NCI-H1417 (cell line): ENCODE measurements at places on chromosomes 5 and 9.
A peak's percentile ranks its signal among the peaks of the same experiment; 100 is the strongest.

DNA sequence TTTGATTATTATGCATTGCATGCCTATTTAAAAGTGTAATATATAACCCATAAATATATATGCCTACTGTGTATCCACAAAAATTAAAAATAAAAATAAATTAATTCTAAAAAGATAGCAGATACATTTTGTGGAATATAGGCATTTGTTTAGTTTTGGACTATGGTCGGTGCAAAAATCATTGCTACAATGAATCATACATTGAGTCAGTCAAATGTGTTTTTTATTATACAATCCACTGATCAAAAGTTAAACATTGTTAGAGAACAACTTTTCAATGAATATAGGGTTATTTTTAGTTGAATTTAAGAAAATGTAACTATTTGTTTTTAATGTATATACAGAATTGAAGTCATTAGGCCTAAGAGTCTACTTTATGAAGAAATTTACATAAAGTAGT is 885.9 kb downstream of the EFNA5 start:
- DNase-seq = no peak

DNA sequence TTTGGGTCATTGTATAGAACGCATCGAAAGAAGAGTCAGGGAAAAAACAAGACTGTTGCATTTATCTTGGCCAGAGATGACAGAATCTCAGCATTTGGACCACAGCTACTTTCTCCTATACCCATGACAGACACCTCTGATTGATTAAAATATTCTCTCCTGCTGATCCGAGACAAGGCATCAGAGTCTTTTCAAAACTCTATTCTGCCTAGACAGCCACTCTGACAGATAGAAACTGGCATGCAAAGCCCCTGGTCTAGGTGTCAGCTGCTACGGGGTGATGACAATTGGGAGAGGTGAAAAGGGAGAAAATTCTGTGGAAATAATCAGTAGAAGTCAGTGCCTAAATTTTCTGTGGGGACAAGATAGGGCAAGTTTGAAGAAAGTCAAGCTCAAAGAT is 152.2 kb downstream of the PIK3R1 start:
- no peak for DNase-seq

GRCh38 chr5:117357886-117358285 is 783.3 kb upstream of the SEMA6A start:
- no peak for DNase-seq

DNA sequence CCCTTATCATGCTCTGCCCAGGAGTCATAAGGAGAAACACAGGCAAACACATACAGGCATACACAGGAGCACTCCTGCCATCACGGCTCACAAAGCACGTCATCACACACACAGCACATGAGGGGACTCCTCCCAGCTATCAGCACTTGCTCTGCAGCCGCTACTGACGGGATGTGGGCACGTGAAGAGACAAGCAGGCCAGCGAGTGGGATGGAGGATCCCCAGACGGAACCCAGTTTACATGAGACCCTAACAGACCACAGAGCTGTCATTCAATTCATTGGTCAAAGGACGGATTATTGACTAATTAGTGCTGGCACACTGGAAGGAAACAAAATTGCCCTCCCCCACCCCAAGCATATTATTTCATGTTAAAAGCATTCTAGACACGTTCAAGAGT is 53.6 kb downstream of the SEMA4D start:
- no peak for DNase-seq

GRCh38 chr5:103433211-103433610 is 129.4 kb downstream of the NUDT12 start:
- peak; percentile 75 for DNase-seq

DNA sequence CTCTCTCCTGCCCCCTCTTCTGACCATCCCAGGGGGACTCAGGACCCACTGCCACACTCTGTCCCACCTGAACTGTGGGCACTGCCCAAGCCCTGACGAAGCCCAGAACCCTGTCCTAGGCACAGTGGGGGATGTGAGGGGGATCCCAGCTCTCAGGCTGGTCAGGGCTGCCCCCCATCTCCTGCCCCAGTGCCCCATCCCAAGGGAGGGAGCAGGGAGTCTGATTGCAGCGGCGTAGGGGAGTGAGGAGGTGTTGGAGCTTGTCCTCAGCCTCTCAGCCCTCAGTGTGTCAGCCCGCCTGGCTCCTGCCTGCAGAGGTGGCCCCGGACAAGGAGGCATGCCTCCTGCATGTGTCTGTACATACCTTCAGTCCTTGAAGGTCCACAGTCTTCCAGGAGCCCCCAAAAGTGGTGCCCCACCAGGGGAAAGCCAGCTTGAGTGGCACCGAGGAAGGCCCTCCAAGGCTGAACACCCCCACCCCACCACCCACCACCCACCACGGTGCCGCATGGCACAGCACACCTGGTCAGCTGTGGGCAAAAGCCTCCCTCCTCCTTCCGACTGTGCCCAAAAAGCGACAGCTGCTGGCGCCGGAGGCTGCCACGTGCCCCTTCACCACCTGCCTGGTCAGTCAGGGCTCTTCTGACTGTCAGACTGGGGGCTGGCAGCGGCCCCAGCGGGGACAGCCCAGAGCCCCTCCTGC is 930 bp downstream of the SARDH start:
- no peak for DNase-seq

DNA sequence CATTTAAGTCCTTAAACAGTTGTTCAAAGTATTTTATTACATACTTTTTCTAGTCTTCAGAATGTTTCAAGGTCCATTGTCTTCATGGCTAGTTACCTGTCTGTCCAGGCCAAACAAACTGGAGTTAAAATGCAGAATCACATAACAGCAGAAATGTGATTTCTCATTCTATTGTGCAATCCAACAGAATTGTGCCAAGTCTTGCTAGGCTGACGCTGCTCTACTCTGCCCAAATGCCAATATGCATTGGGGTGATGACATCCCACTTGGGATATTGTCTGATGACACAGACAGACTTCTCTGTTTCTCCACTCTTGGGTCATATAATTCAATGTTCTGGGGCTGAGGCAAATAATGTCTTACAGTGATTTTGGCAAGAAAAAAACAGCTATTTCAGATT is 5.2 kb upstream of the SLC22A5 start:
- no peak for DNase-seq

GRCh38 chr9:137163365-137163715 is 6.5 kb downstream of the LRRC26 start:
- DNase-seq = no peak

GRCh38 chr5:76175821-76176403 is 92.7 kb downstream of the SV2C start:
- no peak for DNase-seq

GRCh38 chr9:91945277-91946085 is 4.5 kb downstream of the ROR2 start:
- peak; percentile 0 for DNase-seq

DNA sequence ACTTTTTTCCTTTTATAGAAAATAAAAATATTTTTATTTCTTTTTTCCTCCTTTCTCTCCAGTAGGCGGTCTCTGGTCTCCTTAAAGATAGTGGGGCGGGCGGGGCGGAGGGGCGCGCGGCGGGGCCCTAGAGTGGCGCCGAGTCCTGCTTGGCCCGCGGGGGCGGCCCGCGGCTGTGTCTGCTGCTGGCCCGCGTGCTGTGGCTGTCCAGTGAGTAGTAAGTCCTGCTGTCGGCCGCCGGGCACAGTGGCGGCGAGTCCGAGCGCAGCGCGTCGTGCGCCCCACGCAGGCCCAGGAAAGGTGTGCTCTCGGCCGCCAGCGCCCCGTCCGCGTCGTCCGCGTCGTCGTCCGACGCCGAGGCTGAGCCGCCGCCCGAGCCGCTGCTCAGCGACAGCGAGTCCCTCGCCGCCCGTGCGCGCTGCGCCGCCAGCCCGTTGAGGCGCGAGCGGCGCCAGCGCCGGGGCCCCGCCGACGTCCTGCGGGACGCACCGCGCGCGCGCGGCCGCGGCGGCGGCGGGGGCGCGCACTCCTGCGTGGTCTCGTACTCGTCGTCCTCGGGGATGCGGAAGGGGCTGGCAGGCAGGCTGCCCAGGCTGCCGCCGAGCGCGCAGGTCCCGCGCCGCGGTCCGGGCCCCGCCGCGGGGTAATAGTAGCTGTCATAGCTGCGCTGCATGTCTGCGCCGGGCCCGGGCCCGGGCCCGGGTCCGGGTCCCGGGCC is 52.3 kb downstream of the PSD2 start:
- peak; percentile 35 for DNase-seq

DNA sequence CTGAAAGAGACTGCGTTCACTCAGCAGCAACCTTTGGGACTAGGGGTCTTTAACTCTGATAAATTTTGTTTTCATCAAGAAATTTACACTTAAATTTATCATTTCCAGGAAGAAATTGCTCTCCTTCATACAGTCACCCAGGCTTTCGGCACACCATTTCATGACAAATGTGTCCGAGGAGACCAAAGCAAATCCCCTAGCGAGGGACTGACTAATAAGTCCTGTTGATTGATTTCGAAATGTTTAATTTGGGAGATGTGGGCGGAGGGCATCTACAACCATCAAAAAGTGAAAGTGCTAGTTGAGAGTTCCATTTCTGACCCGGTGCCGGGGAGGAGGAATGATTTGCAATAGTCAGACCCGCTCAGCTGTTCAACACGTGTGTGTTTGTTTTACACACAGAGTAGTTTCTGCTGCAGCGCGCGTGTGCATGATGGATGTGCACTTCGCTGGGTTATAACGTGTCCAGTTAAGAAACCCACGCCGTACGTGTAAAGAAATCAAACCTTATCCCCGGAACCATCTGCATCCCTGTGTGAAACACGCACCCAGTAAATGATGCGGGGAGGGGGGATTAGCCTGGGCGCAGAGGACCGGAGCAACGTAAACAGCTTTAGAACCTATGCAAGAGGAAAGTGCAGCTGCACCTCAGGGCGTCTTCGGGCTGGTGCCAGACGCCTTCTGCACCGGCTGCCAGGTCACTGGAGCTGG is 845 bp upstream of the NR4A3 start:
- DNase-seq = peak; percentile 89

DNA sequence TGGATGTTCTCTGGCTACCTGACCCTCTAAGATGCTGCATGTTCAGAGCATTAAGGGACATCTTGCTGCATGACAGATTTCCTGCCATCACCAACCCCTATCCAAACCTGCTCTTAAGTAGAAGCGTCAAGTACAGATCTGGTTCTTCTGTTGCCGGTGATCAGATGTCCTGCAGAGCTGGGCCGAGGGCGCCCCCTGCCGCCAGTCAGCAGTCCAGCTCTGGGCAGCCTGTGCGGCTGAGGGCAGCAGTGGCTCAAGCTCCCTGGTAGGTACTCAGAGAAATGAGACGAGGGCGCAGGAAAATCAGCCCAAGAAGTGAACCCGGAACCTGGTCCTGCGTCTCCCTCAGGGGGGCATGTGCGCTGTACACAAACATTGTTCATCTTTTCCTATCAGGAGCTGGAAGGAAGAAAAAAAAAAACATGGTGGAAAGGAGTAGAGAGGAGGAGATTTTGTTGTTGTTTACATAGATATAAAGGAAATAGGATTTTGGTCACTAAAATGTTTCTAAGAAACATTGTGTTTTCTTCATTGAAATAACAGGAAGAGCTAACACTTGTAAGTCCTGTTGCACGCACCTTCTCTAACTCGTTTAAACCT is 95.8 kb downstream of the CFAP90 start:
- DNase-seq = no peak

DNA sequence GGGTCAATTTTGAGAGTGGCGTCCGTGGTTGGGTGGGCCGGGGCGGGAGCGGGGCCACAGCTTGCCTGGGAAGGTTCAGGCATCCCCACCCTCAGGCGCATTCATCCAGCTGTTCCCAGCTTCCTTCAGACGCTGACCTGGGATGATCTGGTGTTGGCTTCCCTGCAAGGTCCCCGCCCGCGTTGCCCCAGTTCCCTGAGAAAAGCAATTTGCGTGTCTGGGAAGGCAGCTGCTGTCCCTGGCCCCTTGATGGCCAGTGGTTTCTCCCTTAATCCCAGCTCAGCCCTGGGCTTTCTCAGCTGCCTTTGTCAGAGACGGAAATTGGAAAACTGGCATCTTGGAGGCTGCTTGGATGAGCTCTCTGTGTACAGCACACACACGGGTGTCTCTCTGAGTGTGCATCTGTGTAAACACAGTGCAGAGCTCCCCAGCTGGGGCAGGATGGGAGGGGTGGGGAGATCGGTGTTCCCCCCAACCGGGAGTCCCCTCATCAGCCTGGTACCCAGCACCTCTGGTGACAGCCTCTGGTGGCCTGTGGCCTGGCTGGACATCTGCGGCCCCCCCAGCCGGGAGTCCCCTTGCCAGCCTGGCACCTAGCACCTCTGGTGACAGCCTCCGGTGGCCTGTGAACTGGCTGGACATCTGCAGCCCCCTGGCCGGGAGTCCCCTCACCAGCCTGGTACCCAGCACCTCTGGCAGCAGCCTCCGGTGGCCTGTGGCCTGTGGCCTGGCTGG is 94.0 kb downstream of the COL5A1 start:
- DNase-seq = no peak

DNA sequence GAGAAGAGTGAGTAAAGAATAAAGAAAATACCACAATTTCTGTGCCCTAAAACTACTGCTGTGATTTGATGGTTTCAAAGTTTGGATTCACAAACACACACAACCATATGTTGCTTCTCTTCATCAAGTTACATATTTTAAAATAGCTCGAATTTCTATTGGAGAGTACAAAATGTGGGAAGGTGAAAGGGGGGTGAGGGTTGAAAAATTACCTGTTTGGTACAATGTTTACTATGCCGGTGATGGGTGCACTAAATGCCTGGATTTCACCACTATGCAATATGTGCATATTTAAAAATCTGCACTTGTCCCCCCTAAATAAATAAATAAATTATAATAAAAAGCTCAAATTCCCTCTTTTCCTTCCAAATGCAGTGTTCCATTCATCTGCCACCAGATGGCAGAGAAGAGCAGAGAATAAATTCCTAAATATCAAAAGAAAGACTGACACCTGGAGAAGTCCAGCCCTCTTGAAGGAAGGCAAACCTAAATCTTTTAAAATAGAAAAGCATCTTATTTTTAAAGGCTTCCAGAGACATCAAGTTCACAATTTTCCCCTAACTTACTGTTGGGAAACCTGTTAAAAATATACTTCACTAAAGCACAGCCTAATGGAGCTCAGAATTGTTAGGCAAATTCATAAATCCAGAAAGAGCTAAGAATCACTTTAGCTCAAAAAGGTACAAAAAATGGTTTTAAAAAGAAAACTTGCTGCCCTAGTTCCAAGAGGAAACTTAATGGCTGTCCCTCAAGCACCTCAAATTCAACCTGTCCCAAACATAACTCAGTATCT is 24.8 kb upstream of the HNRNPA0 start:
- peak; percentile 49 for DNase-seq

DNA sequence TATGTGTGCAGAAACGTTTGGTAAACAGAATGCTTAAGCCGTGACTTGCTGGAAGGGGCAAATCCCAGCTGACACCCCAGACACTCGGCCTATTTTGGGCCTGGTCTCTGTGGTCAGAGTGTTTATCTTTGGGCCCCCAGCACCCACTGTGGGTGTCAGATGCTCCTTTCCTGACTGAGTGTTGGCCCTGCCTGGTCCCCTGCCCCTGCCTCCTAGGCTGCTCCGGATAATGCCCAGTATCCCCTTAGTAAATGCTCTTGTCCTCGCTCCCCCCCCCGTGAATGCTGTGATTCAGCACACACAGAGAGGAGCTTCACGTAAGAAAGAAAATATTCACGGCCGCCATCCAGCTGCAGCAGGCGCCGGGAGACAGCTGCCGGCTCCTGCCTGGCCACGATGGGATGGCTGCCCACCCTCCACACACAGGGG is 11.3 kb upstream of the ANGPTL2 start:
- peak; percentile 70 for DNase-seq
